Stimulated activated CD4-positive, alpha-beta T cell treated with anti-CD3 and anti-CD28 coated beads, Interleukin-12 subunit alpha, Interleukin-12 subunit beta, amount 100 ng/mL, for 24 hours (primary cell): ENCODE measurements at places on chromosomes 11 and 22.

GRCh38 chr11:126886636-126887035 lies 113.9 kb downstream of the KIRREL3 start:
- DNase-seq = no peak

DNA sequence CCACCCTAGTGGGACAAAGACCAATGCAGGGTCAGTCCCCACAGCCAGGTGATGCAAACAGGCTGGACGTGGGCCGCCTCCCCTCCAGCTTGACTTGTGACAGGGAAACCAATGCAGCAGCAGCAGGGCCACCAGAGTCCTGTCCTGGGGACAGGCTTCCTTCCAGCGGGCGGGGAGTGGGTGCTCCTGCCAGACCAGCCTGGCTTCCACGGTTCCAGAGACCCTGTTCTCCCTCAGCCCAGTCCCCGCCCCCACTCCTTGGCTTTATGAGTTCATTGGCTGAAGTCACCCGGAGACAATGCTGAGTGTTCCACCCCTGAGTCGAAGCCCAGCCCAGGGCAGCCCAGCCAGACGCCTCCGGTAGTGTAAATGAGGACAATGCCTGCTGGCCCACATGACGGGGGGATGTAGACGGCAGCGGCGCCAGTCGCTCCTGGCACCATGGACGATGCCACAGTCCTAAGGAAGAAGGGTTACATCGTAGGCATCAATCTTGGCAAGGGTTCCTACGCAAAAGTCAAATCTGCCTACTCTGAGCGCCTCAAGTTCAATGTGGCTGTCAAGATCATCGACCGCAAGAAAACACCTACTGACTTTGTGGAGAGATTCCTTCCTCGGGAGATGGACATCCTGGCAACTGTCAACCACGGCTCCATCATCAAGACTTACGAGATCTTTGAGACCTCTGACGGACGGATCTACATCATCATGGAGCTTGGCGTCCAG lies at the start of gene TSSK2:
TSSK2 (plus strand) TSS at position 350 of the 726 bp plus-strand sequence; CDS start at position 442, 92 bp downstream.
- no peak for DNase-seq

DNA sequence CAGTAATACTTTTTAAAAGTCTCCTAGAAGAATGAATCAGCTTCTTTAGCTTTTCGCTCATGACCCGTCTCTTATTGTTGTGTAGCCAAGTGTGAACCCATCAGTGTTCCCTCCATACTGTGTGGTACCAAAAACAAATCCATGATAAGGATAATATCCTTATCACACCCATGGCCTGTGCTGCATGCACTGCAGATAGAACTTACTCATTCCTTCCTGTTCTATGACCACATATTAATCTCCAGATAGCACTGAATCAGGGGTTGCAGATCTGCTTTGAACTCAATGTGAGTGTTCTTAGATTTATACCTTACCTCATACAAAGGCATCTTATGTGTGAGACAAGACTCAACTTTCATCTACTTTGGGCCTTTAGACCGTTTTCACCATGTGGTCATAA lies 373.4 kb downstream of the JRKL start:
- no peak for DNase-seq

DNA sequence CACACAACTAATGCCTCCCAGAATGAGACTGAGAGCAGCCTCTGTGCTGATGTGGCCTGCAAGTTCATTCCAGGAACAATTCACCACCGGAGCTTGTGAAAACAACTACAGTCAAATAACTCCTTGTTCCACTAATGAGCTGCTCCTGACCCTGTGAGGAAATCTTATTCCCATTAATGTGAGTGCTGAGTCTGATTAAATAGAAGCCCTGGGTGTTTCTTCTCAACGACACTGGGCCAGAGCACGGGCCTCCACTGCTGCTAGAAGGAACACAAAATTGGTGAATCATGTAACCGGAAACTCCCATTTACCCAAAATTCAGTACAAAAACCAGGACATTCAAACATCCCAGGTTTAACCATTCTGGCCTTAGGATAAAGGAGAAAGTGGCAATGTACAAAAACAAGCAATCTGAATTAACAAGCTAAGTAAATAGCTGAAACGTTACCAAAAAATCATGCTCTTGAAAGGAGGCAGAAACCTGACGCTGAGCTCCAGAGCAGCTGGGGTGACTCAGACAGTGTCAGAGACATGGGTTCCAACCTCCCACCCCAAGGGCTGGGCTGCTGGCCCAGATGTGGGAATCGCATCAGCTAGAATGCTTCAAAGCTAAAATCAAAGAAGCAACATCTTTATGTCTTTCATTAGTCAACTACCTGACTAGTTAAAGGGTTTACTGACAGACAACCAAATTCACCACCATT lies 26.7 kb downstream of the SERGEF start:
- no peak for DNase-seq

- no peak for DNase-seq
Observed at GRCh38 chr22:49278340-49278739, 549.3 kb downstream of the BRD1 start.

- DNase-seq = no peak
Observed at GRCh38 chr11:120546312-120547205, 35.0 kb downstream of the GRIK4 start.

DNA sequence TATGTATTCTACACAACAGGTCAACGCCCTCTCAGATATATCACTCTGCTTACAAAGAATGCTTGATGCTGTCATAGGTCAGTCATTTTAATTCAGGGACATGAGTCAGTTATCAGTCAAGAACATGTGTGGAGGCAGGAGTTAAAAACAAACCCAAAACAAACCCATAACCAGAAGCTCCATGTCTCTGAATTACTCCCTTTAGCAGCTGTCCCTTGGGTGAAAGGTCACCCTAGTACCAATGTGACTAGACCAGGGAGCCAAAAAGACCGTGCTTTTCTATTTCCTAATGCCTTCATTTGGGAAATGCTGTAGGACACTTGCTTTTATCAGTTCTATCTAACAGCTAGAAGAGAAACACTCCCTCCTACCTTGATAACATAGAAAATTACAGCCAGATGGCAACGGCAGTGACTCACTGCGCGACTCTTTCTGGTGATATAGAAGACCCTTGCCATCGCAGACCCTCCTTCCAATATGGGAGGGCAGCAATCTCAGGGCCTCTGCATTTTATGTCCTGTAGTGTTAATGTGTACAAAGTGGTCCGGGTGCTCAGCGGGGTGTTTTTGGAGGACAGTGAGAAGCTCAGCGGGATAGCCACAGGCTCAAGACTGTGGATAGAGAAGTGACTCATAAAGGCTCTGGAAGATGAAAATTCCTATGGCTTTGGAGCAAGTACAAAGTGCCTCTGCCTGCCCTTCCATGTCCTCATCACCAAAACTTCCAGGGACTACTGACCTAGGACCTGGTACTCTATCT lies 24.8 kb downstream of the APOL5 start:
- no peak for DNase-seq

- DNase-seq = no peak
Observed at GRCh38 chr11:57566905-57567514, 462 bp downstream of the UBE2L6 start.

- DNase-seq = no peak
Observed at GRCh38 chr22:20980523-20980922, 1.6 kb upstream of the LZTR1 start.

GRCh38 chr22:49772692-49773091 lies 55.0 kb downstream of the BRD1 start:
- DNase-seq = no peak

DNA sequence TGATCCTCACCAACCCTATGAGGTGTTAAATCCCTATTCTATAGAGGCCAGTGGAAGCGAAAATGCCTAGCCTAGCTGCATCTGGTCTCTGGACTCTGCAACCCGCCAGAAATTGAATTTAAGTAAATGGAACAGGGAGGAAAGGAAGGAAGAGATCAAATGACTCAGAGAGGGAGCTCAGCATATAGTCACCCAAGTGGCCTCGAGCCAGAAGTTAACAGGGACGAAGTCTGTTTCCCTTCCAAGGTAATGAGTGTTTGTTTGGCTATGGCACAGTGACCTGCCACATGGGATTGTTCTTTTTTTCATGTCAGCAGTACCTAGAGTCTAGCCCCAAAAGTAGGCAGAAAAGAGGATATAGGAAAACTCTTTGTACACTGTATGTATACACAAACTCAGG lies 66.3 kb downstream of the PAK1 start:
- no peak for DNase-seq

- DNase-seq = no peak
Observed at GRCh38 chr11:7525424-7525823, 11.6 kb downstream of the PPFIBP2 start.

DNA sequence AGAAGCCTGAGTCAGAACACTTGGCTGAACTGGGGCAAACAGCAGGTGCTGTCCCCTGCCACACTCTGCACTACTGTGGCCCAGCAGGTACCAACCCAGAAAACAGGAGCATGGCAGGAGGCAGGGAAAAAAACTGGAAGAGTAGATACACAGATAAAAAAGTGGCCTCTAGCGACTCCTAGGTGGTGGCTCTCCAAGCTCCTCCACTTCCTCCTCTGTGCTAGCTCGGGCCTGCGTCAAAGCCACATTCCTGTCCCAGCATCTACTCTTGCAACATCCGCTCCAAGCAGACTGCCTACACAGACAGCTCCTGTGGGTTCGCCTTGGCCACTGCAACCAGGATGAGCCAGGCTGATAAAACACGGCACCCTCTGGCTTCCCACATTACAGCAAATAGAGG lies 6.9 kb downstream of the OR8B12 start:
- DNase-seq = no peak

DNA sequence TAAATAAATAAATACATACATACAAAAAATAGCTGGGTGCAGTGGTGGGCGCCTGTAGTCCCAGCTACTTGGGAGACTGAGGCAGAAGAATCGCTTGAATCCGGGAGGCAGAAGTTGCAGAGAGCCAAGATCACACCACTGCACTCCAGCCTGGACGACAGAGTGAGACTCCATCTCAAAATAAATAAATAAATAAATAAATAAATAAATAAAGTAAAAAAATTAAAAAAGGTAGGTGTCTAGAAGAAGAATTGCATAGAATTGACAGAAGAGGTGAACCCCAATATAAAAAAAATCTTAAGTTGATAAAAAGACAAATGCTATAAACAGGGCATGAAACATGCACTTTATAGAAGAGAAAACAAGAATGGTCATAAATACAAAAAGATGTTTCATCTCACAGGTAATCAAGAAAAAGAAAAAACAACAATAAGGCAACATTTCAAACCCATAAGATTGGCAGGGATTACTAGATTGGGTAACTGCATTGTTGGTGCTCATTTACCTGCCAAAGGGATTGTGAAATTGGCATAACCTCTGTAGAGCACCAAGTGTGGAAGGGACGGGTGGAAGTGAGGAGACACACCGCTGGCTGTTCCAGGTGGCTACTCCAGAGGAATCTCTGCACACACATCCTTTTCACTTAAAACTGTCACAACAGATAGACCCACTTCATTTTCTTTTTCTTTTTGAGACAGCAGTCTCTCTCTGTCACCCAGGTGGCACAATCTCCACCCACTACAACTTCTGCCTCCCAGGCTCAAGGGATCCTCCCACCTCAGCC lies 44.7 kb downstream of the NF2 start:
- DNase-seq = no peak

- DNase-seq = no peak
Observed at GRCh38 chr22:49763138-49763537, 64.5 kb downstream of the BRD1 start.

- no peak for DNase-seq
Observed at GRCh38 chr11:73195191-73196007, 22.7 kb upstream of the P2RY2 start.

DNA sequence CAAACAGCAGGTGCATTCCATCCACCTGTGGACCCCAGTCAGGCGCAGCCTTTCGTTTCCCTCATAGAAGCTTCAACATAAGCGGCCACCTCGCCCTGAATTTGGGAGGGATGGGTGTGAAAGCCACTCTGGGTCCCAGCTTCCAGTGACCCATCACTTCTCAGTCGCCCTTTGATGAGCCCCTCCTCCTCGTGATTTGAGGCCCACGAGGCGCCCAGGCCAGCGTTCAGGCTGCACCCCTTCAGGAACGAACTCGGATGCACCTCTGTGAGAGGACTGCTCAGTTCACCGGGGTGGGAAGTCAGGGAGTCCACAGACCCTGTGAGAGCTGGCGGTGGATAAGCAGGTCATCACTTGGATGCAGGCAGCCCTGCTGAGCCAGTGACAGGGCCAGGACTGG lies 1118.2 kb downstream of the BRD1 start:
- DNase-seq = no peak

DNA sequence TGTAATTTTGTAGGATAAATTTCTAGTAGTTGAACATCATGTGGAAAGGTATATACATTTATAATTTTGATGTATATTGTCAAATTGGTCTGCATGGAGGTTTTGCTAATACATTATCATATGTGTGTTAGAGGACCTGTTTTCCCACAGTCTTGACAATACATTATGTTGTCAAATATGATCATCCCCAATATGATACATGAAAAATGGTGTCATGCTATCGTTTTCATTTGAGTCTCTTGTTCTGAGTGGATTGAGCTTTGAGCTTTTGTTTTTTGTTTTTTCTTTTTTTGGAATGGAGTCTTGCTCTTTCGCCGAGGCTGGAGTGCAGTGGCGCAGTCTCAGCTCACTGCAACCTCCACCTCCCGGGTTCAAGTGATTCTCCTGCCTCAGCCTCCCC lies 14.1 kb upstream of the CNTF start:
- DNase-seq = no peak

GRCh38 chr11:110262072-110262403 lies 34.4 kb downstream of the RDX start:
- no peak for DNase-seq

DNA sequence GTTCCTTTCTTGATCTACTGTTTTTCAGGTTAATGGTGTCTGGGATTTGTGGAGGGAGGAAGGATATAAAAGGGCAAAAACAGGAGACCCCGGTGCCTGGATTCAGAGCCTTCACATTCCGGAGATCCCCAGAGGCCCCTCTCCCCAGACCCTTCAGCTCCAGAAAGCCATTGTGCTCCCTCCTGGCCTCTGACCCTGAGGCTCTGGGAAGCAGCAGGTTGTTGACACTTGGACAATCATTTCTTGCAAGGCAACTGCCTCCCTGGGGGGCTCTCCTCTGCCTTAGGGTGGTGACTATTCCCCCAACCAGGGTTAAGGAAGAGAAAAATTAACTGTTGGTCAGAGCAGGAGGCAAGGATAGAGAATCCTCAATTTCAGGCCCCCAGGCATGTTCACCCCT lies 86.9 kb upstream of the NNMT start:
- DNase-seq = no peak

DNA sequence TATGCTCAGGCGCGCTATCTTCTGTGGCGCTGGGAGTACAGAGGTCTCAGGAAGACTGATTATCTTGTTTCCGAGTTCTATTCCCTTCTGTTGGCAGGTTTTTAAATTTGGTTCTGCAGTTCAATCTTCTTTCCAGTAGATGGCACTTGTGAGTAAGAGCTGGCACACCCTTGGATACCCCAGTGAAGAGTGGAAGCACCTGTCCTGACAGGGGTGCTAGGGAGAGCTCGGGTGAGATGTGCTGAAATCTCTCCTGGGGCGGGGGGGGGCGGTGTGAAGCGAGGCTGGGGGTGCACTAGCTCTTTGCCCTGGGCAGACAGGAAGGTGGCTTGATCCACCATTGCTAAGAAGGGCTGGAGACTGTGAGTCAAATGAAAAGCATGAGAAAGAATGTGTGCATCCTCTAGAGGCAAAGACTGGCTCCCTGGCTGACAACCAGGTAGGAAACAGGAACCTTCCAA lies 679.9 kb upstream of the CCDC179 start:
- no peak for DNase-seq
